Cerebellar nuclear complex (tissue), 1 donor: ENCODE measurements at places on chromosomes 7 and 10.

DNA sequence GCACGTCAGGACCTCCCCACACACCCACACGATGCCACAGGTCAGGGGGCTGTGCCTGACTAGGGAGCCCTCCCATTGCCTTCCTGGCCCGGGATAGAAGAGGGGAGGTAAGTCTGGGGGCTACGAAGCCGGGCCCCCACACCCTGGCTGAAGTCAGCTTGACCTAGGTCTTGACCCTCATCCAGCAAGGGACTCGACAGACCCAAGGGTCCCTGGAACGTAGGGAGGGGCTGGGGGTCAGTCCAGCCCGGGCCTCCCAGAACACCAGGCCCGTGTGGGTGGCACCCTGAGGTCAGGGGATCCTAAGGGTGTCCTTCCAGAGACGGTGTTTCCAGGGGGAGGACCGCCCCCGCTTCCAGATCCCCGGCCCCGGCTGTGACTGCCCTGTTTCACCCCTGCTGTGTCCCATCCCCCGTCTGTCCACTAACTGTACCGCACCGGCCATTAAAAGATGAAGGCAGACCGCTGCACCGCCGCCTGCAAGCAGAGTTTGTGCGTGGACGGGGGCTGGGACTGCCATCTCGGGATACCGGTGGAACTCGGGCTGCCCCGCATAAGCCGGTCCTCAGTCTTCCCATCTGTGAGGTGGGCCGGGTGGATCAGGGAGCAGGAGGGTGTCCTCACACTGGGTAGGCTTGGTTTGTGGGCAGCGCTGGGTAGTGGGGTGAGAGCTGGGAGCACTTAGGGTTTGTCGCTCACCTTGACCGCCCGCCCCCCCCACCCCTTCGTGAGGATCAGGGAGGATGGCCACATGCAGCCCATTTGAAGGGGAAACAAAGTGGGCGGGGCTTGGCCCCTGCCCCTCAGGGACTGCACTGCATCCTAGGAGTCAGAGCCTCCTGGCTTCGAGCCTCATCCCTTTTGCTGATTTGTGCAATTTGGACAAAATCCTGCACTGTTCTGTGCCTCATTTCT is 21.1 kb downstream of the SLC29A4 start:
- DNase-seq = no peak

DNA sequence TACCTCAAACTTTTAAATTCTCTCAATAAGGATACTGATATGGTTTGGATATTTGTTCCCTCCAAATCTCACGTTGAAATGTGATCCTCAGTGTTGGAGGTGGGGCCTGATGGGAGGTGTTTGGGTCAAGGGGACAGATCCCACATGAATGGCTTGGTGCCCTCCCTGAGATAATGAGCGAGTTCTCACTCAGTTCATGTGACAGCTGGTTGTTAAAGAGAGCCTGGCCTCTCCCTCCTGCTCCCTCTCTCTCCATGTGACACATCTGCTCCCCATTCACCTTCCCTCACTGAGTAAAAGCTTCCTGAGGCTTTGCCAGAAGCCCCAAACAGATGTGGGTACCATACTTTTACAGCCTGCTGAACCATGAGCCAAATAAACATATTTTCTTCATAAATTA is 19.2 kb downstream of the ABCB4 start:
- no peak for DNase-seq

- no peak for DNase-seq
These were observed 549.0 kb upstream of the VSTM2A start for GRCh38 chr7:53993224-53993623.

DNA sequence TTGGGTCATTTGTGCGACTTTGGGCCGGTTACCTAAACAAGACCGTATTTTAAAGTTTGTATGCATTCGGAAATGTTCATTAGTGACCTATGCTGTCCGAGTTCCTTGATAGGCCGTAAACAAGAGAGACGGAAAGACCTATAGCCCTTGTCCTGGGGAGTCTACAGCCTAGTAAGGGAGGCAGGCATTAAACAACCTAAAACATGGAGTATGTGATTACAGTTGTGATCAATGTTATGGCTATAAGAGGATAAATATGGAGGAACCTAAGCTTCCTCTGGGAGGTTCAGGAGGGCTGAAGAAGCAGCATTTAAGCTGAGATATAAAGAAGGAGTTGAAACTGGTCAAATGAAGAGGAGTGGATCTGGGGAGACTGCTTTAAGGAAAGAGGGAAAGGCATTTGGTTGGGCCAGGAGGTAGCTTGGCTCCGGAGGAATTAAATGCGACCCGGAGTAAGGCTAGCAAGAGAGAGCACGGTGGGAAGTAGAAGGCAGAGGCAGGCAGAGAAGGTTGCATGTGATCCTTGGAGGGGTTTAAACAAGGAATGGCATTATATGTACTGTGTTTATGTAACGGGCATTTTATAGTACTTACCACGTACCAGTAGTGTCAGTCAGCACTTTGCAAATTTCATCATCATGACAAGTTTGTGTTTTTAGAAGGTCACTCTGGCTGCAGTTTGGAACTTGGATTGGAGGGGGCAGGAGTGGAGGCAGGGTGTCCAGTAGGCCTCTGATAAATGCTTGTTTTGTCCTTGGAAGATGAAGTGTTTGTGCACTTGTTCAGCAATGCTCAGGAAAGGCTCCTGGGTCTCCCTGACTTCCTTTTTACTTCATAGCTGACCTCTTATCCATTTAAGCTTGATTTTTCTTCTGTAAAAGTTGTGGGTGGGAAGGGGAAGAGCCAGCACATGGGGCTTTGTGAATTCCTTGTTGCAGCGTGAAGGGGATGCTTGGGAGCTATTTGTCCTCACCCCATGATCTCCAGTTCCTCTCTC is 1.0 kb upstream of the AVPI1 start:
- no peak for DNase-seq

DNA sequence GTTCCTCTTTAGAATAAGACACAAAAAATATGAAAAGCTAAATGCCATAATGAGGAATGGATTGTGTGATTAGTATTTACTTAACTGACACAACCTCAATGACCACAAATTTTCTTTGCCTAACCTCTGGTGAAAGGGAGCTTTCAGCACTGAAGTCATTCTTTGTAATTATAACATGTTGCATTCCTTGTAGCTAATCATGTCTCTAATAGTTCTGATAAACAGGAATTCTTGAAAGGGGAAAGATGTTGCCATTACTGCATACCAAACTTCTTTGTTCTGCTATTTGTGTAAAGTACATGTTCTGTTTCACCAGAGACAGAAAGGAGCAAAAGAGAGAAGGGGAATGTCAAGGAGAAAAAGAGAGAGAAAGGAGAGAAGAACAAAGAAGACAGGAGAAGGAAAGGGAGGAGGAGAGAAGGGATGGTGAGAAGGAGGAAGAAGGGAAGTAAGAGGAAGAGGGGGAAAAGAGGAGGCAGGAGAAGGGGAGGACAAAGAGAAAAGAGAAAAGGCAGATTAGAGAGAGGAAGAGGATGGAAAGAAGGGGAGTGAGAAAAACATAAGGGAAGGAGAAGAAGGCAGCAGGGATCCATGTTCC is 120.9 kb downstream of the SEMA3D start:
- DNase-seq = no peak

- DNase-seq = no peak
These were observed 2.9 kb upstream of the ZNF33A start for GRCh38 chr10:38007551-38007950.
